ENCODE measurements at places on chromosomes 2 and 18.

DNA sequence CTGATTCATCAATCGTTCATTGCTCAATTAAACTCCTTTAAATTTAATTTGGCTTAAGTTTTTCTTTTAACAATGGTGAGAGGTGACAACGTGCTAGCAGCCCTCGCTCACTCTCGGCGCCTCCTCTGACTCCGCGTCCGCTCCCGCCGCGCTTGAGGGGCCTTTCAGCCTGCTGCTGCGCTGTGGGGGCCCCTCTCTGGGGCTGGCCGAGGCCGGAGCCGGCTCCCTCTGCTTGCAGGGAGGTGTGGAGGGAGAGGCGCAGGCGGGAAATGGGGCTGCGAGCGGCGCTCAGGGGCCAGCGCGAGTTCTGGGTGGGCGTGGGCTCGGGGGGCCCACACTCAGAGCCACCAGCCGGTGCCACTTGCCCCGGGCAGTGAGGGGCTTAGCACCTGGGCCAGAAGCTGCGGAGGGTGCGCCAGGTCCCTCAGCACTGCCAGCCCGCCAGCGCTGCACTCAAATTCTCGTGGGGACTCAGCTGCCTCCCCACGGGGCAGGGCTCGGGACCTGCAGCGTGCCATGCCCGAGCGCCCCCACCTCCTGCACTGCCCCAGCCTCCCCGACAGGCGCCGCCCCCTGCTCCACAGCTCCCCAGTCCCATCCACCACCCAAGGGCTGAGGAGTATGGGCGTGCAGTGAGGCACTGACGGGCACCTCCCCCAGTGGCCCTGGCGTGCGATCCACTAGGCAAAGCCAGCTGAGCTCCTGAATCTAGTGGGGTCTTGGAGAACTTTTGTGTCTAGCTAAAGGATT is 19.6 kb downstream of the ANKMY1 start:
- DNase-seq, result no peak

DNA sequence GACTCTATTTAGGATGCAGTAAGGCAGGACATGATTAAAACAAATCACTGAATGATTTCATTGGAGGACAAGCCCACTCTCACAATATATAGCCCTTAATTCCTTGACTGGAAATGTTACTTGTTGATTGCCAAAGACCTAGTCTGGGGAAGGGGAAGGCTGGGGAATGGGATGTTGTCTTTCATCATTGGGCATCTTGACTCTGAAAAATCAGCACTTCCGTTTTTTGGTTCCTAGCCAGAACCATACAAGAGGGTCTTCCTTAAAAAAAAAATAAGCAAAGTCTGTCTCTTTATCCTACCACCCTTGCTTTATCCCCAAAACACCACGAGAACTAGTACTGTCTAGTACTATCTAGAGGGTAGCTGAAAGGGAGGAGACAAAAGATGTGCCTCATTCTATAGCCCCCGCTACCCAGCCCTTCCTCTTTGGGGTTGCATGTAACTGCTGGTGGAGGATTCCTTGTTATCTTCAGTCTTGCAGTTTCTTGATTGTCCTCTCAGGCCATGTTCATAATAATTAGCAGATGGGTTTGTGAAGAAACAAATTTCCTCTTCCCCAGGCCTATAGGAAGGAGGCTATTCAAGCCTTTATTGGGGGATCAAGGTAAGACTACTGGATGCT is 55.8 kb downstream of the NEMP2 start:
- no peak for DNase-seq

DNA sequence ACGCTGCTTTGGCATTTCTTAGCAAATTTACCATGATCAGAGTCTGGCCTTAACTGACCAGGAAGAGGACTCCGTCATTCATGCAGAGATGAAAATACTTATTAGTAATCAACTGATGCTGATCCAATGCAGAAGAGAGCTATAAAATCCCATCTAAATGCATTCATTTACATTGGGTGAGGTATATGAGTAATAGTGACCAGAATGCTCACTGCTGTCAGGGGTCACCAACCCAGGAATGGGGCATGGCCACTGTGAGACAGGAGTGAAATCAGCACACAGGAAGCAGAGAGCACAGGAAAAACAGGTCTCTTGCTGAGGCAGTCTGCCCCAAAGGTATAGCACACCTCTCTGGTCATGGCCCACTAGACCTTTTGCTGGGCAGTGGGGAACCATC is 68.1 kb upstream of the TMEM247 start:
- DNase-seq, result no peak

DNA sequence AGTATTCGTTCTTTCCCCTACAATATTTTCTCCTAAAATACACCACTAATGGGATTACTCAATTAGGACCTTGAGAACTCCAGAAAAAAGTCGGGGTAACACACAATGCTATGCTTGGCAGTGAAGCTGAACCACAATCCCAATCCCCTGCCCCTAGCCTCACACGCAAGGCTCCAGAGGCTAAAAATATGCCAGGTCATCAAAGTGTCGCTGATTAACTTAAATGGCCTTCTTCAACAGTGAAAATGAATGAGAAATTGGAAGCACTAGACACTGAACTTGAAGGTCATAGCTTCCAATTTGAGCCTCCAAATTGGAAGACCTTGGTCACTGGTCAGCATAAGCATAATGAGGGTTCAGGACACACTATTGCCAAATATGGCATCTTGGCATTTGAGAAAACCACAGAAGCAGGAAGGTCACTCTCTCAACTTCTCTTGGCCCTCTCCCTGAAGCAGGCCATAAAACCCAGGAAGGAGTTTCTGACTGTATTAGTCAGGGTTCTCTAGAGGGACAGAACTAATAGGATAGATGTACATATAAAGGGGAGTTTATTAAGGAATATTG is 86.0 kb upstream of the SATB2 start:
- DNase-seq, result no peak

GRCh38 chr2:15112216-15112615 is 448.9 kb downstream of the NBAS start:
- DNase-seq, result no peak

DNA sequence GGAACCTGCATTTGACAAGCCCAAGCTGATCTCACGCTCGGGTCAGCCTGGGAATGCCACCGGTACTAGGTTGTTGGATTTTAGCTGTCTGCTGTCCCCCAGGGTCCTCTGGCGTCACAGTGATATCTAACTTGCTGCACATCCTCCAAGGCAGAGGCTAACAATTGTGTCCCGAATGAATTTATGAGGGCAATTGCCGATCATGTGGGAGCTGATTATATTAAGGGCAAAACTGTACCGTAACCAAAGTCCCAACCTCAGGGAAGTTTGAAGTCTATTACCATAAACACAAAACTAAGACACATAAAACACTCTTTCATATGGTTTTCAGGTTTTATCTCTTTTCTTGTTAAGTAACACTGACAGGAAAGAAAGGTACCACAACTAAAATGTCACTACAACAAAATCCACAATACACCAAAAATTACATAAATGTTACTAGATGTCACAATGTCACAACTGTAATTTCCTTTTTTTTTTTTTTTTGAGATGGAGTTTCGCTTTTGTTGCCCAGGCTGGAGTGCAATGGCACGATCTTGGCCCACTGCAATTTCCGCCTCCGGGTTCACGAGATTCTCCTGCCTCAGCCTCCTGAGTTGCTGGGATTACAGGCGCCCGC is 6.7 kb downstream of the UXS1 start:
- no peak for DNase-seq

GRCh38 chr18:63192885-63193349 is 126.7 kb downstream of the BCL2 start:
- DNase-seq, result no peak

GRCh38 chr2:1748741-1749488 is 4.6 kb upstream of the PXDN start:
- no peak for DNase-seq

GRCh38 chr18:48674758-48675351 is 136.0 kb downstream of the CTIF start:
- no peak for DNase-seq

DNA sequence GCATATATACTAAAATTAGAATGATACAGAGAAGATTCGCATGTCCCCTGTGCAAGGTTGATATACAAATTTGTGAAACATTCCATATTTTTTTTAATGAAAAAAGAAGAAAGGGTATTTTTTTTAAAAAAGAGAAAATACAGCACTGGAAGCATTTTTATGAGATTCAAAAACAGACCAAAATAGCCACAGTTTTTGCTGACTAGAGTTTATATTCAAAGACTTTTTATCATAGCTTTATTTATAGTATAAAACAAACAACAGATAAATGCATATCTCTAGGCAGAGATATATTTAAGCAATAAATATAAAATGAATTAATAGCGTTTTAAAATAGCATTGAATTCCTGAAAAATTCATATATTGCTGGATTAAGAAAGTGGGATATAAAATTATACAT is 436.5 kb upstream of the ACVR2A start:
- no peak for DNase-seq

DNA sequence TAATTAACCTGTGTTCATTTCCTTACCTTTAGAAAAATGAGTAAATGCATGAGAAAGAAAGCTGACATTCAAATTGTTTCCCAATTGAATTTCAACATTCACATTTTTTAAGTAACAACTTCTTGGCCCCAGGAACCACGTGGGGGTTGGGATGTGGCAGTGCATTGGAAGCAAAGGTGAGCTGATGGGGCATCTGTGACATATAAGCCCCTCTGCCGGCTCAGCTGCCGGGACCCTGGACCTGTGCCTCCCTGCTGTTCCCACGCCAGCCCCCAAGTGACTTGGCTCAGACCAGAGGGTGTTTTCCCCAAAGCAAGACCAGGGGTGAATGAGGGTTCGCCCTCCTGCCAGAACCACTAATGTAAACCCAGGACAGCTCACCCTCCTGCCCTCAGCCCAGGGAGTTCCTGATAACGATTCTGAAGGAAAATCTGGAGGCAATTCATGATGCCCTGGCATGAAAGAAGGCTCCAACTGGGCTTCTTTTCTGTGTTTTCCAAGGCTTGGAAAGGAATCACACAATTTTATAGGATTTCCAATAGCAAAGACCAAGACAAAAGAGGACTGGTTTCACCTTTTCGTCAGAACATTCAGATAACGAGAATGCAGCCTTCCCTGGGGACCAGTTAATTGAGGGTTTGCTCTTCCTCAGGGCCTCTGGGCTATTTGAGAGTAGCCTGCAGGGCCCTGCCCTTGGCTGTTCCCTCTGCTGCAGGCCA is 193.2 kb upstream of the TWIST2 start:
- DNase-seq, result no peak

DNA sequence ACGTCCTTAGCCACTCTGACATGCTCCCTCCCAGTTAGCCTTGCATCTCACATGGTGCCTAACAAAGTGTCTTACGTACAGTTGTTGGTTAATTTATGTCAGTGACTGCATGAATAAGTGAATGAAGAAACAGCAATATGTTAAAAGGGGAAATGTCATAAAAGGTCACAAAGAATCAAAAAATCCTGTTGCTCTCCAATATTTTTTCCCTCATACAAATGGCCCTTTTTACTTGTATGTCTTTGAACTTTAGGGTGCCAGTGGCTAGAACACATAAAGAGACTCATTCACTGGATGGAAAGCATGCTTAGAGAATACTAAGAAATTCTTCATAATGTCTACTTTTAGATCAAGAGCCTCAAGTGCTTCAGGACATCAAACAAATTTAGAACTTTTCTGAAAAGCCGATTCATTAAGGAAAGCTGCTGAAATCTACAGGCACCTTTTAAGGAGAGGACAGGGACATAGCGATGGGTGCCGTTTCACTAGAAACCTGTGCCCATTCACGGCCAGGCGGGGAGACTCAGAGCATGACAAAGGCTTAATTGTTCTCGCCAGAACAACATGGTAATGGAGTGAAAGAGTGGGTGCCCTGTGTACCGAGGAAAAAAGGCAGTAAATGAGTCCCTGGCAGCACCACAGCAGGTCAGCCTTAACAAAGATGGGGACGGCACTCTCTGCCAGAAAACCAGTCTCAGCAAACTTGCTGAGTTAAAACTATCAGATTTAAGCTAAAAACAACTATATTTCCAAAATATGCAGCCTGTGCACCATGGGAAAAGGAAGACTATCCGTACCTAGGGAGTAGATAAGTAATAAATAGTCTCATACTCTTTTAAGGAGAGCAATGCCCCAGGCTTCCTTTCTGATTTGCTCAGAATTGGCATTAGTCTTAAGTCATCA is 71.6 kb upstream of the SPTBN1 start:
- DNase-seq, result no peak

- DNase-seq, result no peak
Observed at GRCh38 chr2:210429403-210430137, 47.0 kb downstream of the LANCL1 start.

GRCh38 chr2:158668001-158668765 is 126.9 kb upstream of the DAPL1 start:
- DNase-seq, result no peak

DNA sequence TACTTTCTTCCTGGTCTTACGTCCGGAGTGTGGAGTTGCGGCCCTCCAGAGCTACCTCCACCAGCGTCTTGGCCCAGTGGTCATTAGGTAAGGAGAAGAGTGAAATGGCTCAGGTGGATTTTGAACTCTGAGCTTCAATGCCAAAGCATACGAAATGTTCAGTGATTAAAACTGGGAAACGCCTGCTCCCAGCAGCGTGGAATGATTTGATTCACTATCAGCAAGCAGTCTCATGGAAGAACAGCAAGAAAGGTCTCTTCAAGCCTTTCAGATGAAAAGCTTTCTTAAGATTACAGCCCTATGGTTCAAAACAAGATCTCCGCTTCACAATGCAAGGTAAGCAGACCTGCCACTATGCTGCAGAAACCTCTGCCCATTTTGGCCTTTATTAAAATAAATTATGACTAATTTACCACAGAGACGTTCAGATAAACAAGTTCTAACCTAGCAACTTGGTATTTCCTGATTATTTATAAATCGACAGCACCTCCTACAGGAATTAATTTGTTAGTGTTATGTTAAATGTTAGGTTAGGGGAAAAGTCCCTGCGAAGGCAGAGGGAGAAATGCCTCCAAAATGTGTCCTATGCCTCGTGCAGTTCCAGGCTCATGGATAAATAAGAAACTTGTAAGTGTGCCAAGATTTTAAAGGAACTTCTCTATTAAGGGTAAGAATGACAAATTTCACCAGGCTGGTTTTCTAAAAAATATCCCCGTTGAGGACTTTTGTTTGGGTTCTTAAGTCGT is 10.1 kb downstream of the SP9 start:
- peak; percentile 19 for DNase-seq

DNA sequence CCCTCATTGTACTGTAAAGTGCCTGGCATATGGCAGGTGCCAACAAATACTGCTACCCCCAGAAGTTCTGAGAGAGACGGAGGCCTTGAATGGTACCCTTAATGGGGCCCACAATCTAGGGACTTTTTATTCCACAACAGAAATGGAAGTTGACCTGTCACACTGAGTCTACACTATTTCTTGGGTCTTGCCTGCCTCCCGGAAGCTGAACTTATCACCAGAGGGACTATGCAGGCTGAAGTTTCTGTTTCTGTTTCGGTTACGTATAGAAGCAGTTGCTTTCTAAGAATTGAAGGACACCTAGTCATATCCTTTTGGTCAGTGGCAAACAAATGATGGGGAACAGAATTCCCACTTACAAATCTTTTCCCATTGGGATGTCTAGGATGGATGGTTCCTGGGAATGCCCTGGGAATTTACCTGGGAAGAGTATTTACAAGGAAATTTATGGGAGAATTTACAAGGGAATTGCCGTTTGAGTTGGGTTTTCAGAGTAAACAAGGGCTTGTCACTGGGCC is 74.2 kb downstream of the HS1BP3 start:
- no peak for DNase-seq

All from NCI-H1105 (cell line).